CD4-positive, alpha-beta T cell treated with Interleukin-21 for 1 hour (primary cell): ENCODE measurements at places on chromosomes 4 and X.

GRCh38 chrX:16239211-16239610, 71.9 kb downstream of the MAGEB17 start:
- DNase-seq, result no peak

DNA sequence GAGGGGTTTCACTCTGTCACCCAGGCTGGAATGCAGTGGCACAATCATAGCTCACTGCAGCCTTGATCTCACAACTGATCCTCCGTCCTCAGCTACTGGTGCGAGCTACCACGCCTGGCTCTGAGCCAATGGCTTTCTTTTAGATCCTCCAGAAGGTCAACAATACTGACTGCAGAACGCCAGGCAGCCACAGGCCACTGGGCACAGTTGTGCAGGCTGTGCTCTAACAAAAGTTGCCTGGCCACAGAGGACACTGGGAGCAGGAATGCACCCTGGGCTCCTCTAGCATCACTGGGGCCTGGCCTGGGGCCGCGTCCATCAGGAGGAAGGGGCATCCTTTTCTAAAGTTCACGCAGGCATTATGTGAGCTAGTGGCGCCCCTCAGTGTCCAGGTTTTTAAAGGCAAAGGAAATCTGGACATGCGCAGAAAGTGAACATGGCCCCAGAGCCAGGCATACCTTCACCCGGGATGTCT, 14.9 kb upstream of the PORCN start:
- DNase-seq, result no peak

GRCh38 chrX:138711399-138712347, at the start of gene FGF13:
FGF13 (minus strand) TSS chrX:138711717; CDS start chrX:138711003, 714 bp downstream.
- DNase-seq, result no peak

- DNase-seq, result peak; percentile 87
These were observed 720 bp downstream of the RPL10 start for GRCh38 chrX:154398668-154399526.

DNA sequence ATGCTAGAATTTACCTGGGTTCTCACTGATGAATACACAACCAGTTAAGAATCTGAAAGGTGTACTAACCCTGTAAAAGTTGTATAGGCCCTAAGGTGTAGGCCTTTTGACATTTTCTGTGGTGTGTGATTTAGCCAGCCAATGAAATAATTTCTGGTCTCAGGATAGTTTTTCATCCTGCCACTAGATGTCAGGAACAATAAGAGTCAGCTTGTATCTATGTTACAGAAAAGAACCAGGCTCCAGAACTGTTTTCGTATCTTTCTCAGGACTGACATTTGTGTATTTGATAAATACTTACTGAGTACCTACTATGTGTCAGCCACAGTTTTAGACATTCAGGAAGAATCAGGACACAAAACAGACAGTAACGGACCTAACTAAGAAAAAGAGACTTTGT, 673.6 kb upstream of the TENM3 start:
- DNase-seq, result no peak

DNA sequence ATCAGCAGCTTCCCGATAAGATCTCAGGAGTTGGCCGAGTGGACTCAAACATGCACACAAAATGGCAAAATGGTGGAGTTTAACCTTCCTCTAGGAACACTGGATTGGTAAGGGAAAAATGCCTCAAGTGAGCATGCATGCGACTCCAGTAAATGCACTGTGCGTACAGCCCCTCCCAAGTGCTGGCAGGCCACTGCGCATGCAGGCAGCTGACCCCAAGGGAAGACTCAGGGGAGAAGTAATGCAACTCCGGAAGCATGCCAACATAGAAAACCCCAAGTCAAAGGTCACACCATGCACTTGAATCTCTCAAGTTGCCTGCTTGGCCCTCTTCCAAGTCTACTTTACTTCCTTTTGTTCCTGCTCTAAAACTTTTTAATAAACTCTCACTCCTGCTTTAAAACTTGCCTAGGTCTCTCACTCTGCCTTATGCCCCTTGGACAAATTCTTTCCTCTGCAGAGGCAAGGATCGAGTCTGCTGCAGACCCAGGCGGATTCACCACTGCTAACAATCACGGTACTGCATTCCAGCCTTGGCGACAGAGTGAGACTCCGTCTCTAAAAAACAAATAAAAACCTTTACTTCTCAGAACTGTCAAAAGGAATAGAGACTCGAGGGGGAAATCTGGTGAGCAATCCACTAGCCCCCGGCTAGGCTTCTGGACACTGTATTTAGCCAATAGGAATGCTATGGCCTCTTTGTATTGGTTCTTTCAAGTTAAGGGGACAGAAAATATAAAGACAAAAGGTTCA, 33.5 kb downstream of the NYX start:
- DNase-seq, result no peak

DNA sequence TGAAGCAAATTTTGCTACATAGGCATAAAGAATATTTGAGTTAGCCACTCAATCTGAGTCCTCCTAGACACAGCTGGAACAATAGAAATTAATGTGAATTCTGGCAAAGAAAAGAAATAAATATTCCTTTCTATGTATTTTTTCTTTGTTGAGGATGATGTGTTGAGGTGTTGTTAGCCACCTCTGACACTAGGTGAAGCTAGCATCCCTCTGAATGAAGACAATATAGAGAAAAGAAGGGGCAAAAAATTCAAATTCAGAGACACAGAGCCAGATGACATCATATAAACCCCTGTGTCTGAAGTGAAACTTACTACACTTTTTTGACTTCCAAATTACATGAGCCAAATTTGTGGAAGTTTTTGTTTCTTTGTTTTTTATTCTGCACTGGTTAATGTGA, 34.6 kb upstream of the TMPRSS11D start:
- no peak for DNase-seq

- DNase-seq, result no peak
These were observed 162.7 kb upstream of the TTC29 start for GRCh38 chr4:147108409-147108808.

DNA sequence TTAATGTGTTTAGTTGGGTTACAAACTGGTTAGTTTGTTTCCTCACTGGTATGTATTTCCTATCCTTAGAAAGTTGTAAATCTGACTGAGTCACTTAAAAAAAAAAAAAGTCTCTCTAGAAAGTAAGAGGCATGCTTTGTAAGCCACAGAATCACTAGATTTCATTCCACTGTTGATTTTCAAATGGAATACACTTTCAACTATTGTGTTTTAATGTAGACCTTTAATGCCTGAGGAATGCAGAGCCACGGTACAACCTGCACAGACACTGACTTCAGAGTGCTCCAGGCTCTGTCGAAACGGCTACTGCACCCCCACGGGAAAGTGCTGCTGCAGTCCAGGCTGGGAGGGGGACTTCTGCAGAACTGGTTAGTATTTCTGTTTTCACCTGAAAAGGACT, 88.6 kb downstream of the HHIP start:
- no peak for DNase-seq

GRCh38 chr4:110515676-110516075, 39.7 kb downstream of the ENPEP start:
- DNase-seq, result no peak
